ENCODE measurements at places on chromosomes 6 and 20.

DNA sequence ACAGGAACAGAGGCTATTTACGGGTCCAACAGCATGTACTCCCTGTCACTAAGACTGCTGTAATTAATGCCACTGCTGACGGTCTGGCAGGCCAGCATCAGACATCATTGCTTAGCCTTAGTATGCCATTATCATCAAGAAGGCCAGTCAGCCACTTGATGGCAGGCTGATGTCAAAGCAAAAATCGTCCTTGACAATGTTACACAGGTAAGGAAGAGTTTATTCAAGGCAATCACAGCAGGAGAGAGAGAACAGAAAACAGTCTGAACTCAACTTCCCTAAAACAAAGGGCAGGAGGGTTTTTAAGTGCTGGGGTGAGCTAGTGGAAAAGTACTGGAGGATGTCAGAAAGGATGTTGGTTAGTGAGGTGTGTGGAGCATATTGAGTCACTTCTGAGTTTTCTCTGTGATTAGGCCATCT, 25.1 kb downstream of the FKBP1C start:
- DNase-seq, result no peak

DNA sequence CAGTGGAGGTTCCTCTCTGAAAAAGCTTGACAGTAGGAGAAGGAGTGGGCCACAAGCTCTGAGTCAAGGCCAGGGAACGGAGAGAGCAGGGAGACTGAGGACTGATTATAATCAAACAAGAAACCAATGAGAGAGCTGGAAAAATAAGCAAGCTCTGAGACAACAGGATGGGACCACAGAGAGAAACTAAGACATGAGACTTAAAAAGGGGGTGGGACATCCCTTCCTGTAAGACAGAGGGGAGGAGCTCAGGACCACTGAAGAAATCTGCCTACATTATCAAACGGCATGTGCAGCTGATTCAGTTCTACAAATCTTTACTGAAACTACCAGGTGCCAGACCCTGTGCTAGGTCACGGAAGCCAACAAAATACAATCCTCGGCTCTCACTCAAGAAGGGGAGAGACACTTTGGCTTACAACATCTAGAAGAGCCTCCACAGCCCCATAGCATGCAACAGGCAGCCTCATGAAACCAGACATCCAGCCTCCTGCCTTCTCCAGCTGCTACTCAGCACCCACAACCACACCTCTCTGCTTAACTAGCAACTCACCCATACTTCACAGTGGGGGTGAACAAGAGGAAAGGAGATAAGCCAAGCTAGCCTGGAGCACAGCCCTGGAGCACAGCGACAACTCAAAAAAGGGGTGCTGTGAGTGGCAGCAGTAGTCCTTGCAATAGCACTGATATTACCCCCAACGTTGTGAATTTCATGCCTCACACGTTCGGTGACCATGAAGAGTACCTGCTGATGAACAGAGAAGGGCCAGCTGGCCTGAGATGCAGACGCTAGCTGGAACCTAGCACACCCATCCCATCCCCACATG, 39.1 kb upstream of the ANKRD60 start:
- DNase-seq, result no peak

DNA sequence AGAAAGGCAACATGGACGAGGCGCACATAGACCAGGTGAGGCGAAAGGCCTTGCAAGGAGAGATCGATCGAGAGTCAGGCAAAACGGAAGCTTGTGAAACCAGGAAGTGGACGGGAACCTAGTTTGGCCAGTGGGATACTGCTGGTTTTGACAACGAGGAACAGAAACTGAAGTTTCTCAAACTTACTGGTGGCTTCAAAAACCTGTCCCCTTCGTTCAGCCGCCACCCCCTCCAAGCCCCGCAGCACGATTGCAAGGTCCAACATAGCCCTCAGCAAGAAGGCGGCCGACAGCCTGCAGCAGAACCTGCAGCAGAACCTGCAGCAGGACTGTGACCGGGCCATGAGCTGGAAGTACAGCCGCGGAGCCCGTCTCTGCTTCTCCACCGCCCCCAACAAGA, 238.0 kb downstream of the KHDC1L start:
- DNase-seq, result no peak

DNA sequence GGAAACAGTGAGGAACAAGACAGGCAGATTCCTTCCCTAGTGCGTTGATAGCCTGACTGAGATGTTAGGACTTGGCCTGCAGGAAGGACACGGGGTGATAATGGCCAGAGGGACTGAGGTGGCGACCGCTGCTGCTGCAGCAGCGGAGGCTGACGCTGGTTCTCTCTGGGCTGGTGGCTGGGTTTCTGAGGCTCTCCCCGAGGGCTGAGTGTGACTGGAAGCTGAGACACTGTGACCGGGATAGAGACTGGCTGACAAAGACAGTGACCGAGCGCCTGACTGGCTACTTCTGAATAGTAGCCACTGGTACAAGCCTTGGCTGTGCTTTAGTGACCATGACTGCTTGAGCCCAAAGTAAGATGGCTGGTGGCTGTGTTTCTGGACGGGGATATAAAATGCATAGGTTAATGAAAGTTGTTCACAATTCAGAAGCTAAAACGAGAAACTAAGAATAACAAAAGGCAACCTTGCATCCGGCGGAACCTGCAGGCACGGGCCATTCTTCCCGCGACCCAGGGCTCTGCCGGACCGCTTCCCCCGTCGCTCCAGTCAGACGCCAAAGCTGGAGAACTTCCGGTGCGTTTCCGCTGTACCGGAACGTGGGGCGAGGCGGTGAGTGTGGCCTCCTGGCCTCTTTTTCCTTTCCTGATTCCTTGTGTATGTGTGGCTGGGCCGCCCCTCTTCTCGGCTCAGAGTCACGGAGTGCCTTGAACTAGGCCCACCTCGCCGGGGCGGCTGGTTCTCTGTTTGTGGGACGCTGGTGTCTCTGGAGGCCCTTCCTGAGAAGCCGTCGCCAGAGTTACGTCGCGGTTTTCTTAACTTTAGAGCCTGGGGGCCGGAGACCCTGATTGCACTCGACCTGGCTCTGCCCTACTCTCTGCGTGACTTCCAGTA, at the start of gene AAR2:
AAR2 (plus strand) TSS at position 587 of the 894 bp plus-strand sequence. CDS start 3,391 bp downstream, outside the sequence.
- DNase-seq, result peak; percentile 68

DNA sequence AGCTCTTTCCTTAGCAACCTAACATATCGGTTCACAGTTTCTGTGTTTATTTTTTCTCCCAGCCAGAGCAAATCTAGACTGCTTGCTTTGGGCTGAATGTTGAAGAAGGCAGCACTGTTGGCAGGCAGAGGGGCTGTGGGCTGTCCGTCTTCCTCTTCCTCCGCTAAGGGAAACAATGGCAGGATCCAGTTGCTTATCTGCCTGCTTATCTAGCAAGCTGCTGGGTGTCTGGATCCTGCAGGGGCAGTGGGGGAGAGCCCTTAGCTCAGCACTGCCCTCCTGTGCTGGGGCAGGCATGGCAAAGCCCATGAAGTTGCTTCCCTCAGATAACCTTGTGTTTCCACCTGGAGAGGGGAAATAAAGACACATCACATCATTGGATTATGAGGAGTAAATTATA, 92.7 kb upstream of the CD93 start:
- DNase-seq, result no peak

DNA sequence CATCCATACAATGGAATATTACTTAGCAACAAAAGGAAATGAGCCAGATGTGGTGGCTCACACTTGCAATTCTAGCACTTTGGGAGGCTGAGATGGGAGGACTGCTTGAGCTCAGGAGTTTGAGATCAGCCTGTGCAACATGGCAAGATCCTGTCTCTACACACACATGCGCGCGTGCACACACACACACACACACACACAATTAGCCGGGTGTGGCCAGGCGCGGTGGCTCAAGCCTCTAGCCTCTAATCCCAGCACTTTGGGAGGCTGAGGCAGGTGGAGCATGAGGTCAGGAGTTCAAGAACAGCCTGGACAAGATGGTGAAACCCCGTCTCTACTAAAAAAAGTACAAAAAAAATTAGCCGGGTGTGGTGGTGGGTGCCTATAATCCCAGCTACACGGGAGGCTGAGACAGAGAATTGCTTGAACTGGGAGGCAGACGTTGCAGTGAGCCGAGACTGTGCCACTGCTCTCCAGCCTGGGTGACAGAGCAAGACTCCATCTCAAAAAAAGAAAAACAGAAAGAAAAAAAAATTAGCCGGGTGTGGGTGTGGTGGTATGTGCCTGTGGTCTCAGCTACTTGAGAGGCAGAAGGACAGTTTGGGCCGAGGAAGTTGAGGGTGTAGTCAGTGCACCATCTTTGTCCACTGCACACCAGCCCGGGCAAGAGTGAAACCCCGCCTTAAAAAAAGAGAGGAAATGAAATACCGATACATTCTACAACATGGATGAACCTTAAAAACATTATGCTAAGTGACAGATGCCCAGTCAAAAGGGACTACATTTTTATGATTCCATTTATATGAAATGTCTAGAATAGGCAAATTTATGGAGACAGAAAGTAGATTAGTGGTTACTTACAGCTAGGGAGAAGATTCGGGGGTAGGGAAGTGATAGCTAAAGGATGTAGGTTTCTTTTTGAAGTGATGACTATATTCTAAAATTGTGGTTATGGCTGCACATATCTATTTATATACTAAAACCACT, 52.5 kb downstream of the RBL1 start:
- no peak for DNase-seq

GRCh38 chr20:2794202-2794748, 6.2 kb downstream of the CPXM1 start:
- DNase-seq, result no peak
